ENCODE measurements at places on chromosomes 1 and 21. TPM values are rescaled to one million over a fixed set of nuclear protein-coding genes. Genes with fewer than 3 reads are reported as not detected.

- H3K4me1 ChIP-seq, result no peaks in the 10 kb centered on the region
- peak; percentile 84 for DNase-seq
- peak overlapping the region; percentile 31 for H3K4me3 ChIP-seq
Observed at GRCh38 chr1:21818656-21819055, 6.6 kb downstream of the LDLRAD2 start.

GRCh38 chr1:40818264-40818961 lies 34.8 kb downstream of the KCNQ4 start:
- no peak overlapping the region for H3K27ac ChIP-seq
- peak; percentile 98 for DNase-seq
- no peaks in the 10 kb centered on the region for H3K4me1 ChIP-seq
- no peaks in the 10 kb centered on the region for H3K27me3 ChIP-seq
- H3K36me3 ChIP-seq, result no peaks in the 10 kb centered on the region

DNA sequence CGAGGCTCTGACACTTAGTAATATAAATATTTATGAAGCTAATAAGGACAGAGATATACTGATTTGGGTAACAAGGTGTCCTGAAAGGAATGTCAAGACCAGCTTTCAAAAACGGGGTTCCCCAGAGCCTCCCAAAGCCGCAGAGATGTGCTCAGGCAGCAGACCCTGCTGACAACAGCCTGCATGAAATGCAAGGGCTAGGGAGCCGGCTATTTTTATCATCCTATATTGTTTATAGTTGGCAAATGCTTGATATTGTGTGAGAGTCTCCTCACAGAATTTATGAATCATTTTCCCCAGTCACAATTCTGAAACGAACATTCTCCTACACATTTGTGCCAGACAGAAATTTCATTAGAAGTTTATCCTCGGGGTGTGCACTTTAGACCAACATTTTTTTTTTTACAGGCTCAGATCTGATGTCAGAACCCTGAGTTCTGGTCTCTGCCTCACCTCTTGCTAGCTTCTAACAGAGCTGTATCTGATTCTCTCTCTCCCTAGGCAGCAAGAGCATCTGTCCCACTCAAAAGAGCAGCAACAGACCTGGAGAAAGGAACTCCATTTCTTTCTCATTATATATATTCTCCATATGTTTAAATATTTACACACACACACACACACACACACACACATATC lies 302.3 kb upstream of the PLD5 start:
- no peaks in the 10 kb centered on the region for H3K36me3 ChIP-seq
- H3K27me3 ChIP-seq, result no peaks in the 10 kb centered on the region
- H3K27ac ChIP-seq, result no peak overlapping the region
- no peak overlapping the region for H3K4me3 ChIP-seq
- H3K4me1 ChIP-seq, result peaks cover 3% of the 10 kb centered on the region

DNA sequence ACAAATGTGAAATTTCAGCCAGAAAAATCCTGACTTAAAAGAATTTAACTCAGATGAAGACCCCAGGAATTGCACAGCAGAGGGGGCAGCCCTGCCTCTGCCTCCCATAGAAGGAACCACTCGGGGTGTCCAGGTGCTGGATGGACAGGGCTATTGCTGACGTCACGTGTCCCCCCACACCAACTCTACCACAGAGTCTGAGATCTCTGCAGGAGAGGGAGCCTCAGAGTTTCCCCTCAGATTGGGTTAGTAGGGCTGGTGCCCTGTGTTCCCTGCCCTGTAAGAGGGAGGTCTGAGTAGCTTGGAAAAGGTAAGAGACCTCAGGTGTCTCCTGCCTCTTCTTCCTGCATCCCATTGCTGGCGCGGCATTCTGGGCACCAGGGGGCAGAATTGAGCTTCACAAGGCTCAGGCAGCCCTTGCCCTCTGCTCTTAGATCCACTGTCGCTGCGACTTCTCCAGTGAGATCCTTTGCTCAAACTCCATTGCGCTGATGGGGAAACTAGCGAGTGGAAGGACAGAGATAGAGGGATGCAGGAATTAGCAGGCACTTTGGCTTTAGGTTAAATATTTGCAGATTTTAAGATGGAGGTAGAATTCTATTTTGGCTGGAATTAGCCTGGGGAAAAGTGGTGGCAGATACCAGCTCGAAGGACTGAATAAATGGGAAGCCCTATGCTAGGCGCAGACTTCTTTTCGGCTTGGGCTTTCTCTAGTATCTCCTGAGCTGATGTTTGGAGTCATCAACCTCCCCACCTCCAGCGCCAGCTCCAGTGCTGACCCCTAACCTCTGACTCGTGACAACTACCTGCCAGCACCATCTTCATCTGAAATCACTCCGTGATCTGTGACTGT lies 42.8 kb upstream of the DMBX1 start:
- no peak overlapping the region for H3K4me3 ChIP-seq
- H3K36me3 ChIP-seq, result no peaks in the 10 kb centered on the region
- DNase-seq, result peak; percentile 95

DNA sequence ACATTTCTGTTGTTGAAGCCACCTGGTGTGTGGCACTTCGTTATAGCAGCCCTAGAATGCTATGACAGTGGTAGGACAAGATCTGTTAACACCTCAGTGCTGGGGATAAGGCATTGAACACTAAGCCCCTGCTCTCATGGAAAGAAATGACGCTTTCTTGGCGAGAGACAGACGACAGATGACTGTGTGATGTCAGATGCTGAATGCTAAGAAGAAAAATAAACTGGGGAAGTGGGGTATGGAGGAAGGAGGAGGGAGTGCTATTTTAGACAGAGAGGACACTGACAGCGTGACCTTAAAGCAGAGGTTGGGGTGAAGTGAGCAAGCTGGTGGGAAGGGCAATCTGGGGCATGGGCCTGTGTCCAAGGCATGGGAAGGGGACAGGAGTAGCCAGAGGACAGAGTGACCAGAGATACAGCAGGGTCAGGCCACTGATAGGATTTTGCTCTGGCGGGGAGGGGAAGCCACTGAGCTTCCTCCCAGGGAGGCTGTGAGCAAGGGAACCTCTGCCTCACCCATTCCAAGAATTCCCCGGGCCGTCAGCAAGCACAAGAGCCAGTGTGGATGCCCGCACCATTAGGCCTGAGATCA lies 15.2 kb downstream of the DOP1B start:
- H3K36me3 ChIP-seq, result peaks cover 16% of the 10 kb centered on the region
- no peak overlapping the region for H3K4me3 ChIP-seq
- H3K4me1 ChIP-seq, result no peaks in the 10 kb centered on the region
- no peaks in the 10 kb centered on the region for H3K27me3 ChIP-seq
- DNase-seq, result peak; percentile 16

DNA sequence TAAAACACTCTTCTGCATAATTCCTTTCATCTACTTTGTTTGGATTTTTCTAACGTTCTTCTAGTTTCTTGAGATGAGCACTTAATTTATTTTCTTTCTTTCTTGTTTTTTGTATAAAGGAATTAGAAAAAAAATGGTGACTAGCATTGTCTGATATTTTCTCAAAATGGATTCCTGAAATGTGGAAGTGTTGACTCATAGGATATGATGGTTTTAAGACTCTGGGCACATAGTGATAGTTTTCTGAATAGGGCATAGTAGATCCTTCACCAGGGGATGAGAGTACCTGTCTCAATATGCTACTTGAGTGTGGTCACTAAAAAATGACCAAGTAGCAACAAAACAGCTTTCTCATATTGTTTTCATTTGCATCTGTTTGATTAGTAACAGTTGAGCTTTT lies 100.9 kb downstream of the PEX14 start:
- no peaks in the 10 kb centered on the region for H3K4me1 ChIP-seq
- no peak for DNase-seq
- no peaks in the 10 kb centered on the region for H3K36me3 ChIP-seq
- H3K27ac ChIP-seq, result no peak overlapping the region
- H3K27me3 ChIP-seq, result no peaks in the 10 kb centered on the region

DNA sequence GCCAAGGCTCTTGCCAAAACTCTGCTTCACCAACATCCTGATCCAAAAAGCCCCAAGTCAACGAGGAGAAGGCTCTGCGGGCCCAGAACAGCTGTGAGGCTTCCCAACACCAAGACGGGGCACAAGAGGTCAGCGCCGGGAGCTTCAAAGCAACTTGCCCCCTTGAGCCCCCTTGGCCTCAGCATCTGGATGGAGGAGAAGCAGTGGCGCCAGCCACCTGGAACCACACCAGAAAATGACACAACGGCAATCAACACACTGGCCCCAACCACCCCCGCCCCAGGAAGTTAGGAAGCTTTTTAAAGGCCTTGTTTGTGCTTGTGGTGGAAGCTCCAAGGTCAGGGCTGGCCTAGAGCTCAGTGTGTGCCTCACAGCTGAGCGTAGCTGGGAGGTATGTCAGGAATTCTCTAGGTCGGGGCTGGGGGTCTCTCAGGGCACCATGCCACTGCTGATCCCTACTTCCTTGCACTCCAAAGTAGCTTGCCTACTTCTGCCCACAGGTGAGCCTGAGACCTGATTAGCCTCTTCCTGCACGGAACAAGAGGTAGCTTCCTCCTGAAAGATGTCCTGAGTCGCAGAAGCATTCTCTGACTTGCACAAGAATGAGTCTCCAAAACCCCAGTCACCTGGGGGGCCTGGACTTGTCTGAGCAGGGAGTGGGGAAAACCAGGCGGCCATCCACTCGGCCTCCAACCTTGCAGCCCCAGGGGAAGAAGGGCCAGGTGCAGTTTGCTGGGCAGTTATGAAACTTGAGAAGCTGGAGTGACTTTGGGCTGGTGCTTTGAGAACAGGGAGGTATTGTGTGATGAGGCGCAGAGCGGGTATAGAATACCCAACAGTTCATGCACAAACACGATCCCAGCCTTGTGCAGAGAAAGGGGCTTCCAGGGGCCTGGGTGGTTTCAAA lies 9.7 kb upstream of the SRP9 start:
- H3K4me1 ChIP-seq, result peaks cover 14% of the 10 kb centered on the region
- no peak overlapping the region for H3K27ac ChIP-seq
- no peaks in the 10 kb centered on the region for H3K36me3 ChIP-seq
- H3K27me3 ChIP-seq, result no peaks in the 10 kb centered on the region
- peak; percentile 55 for DNase-seq

- H3K27ac ChIP-seq, result no peak overlapping the region
- no peaks in the 10 kb centered on the region for H3K36me3 ChIP-seq
- H3K4me1 ChIP-seq, result no peaks in the 10 kb centered on the region
Observed at GRCh38 chr21:37337831-37338230, 28.7 kb upstream of the DYRK1A start.

DNA sequence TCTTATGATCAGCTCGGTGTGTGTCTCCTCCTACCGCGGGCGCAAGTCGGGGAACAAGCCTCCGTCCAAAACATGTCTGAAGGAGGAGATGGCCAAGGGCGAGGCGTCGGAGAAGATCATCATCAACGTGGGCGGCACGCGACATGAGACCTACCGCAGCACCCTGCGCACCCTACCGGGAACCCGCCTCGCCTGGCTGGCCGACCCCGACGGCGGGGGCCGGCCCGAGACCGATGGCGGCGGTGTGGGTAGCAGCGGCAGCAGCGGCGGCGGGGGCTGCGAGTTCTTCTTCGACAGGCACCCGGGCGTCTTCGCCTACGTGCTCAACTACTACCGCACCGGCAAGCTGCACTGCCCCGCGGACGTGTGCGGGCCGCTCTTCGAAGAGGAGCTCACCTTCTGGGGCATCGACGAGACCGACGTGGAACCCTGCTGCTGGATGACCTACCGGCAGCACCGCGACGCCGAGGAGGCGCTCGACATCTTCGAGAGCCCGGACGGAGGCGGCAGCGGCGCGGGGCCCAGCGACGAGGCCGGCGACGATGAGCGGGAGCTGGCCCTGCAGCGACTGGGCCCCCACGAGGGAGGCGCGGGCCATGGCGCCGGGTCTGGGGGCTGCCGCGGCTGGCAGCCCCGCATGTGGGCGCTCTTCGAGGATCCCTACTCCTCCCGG lies 1.5 kb downstream of the KCNC4 start:
- H3K27ac ChIP-seq, result no peak overlapping the region
- no peaks in the 10 kb centered on the region for H3K36me3 ChIP-seq
- peak overlapping the region; percentile 73 for H3K4me3 ChIP-seq
- peak; percentile 37 for DNase-seq
- H3K4me1 ChIP-seq, result peaks cover 3% of the 10 kb centered on the region

- H3K4me3 ChIP-seq, result no peak overlapping the region
- H3K27ac ChIP-seq, result no peak overlapping the region
- H3K27me3 ChIP-seq, result no peaks in the 10 kb centered on the region
- DNase-seq, result no peak
- H3K4me1 ChIP-seq, result no peaks in the 10 kb centered on the region
Observed at GRCh38 chr1:177425199-177425598, 254.4 kb downstream of the BRINP2 start.

DNA sequence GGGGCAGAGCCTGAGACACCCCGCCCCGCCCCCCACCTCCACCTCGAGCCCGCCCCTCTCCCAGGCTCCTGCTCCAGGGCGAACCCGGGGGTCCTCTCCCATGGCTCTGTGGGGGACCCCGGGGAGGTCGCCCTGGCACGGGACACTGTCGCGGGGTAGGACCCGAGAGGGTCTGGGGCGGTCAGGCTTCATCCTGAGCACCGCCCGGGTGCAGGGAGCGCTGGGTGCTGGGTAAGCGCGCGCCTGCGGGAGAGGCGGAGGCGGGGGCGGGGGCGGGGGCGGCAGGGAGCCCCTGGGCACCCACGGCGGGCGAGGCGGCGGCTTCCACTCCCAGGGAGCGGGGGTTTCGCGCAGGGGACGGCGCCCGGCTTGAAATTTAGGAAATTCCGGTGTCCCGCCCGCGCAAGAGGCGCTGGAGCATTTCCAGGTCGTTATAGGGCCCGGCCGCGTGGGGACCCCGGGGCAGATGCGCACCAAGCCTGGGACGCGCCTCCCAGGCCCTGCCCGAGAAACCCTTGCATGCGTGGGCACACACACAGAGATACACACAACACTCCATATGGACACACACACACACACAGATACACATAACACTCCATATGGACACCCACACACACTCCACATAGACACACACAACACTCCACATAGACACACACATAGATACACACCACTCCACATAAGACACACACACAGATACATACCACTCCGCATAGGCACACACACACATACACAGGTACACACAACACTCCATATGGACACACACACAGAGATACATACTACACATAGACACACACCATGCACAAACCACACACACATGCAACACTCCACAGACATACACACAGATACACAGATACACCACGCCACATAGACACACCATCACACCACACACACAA lies 48.7 kb upstream of the SLC19A1 start:
- DNase-seq, result peak; percentile 47
- no peaks in the 10 kb centered on the region for H3K4me1 ChIP-seq
- no peak overlapping the region for H3K27ac ChIP-seq
- no peak overlapping the region for H3K4me3 ChIP-seq

DNA sequence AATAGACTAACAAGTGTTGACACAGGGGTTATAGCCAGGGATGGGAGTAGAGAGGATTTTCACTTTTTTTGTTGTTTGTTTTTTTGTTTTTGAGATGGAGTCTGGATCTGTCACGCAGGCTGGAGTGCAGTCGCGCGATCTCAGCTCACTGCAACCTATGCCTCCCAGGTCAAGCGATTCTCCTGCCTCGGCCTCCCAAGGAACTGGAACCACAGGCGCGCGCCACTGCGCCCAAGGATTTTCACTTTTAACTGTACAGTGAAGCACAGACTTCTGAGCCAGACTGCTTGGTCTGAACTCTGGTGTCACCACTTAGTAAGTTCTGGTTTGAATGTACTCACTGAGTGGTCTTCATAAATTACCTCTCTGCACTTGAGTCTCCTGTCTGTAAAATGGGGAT lies 40.2 kb upstream of the WASF2 start:
- no peak for DNase-seq
- peaks cover 16% of the 10 kb centered on the region for H3K36me3 ChIP-seq
- no peak overlapping the region for H3K27ac ChIP-seq

Gene IVL
- not detected for total RNA-seq

Gene ILDR2
- total RNA-seq, result 1.7 TPM

Gene OR2T27
- not detected for total RNA-seq

Gene TMEM54
- total RNA-seq, result 17.2 TPM

Gene SELENBP1
- 13.9 TPM for total RNA-seq

Gene NR5A2
- total RNA-seq, result 4.7 TPM

Gene SMAP2
- 8.2 TPM for total RNA-seq
